ENCODE measurements at places on chromosomes 4 and X.
A peak's percentile ranks its signal among the peaks of the same experiment; 100 is the strongest.

GRCh38 chr4:170169699-170170098 lies 79.9 kb upstream of the AADAT start:
- DNase-seq: no peak

DNA sequence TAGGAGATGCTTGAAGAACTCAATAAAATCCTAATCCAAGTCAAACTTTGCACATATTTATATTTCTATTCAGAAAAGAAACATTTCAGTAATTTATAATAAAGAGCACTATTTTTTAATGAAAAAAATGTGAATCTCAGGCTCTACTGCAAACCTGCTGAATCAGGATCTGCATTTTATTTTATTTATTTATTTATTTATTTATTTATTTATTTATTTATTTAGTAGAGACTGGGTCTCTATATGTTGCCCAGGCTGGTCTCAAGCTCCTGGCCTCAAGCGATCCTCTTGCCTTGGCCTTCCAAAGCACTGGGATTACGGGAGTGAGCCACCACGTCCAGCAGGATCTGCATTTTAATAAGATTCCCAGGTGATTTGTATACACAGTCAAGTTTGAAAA lies 16.0 kb downstream of the SUPT20HL1 start:
- no peak for DNase-seq

- DNase-seq: no peak
Measured at GRCh38 chrX:130118441-130119311, 8.4 kb upstream of the ELF4 start.

GRCh38 chrX:119870626-119871131 lies 854 bp downstream of the RNF113A start:
- DNase-seq: no peak

GRCh38 chrX:150967786-150968185 lies 15.3 kb upstream of the HMGB3 start:
- no peak for DNase-seq

DNA sequence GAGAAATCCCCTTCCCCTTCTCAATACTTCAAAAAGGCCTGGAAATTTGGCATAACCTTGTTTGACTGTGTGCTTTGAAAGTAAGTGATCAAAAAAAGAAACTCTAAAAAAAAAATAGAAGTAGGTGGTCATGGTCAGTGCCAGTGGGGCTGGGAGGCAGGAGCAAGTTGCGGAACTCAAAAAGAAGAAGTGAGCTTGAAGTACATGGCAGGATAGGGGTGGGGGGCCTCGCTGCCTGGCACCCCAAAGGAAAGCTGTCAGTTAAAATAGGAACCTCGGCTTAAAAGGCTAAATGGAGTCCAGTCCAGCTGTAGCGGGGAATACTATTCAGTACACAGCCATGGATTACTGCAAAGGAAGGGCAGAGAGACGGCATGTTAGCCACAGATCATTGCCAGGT lies 12.2 kb upstream of the NKRF start:
- DNase-seq: no peak

DNA sequence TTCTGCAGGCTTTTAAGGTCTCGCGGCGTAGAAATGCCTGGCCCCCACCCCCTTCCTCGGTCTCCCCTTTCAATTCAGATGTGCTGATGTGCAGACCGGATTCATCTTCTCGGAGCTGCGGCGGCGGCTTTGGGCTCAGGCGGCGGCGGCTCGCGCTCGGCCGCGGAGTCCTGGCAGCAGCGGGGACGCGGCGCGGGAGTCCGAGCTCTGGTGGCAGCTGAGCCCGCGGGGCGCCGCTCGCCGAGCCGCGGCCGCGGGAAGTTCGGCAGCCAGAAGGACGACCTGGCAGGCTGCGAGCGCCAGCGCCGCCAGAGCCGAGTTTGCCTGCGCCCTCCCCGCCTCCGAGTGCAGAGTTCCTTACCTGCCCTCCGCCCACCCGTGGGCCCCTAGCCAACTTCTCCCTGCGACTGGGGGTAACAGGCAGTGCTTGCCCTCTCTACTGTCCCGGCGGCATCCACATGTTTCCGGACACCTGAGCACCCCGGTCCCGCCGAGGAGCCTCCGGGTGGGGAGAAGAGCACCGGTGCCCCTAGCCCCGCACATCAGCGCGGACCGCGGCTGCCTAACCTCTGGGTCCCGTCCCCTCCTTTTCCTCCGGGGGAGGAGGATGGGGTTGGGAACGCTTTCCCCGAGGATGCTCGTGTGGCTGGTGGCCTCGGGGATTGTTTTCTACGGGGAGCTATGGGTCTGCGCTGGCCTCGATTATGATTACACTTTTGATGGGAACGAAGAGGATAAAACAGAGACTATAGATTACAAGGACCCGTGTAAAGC lies 448 bp downstream of the TLL1 start:
- no peak for DNase-seq

DNA sequence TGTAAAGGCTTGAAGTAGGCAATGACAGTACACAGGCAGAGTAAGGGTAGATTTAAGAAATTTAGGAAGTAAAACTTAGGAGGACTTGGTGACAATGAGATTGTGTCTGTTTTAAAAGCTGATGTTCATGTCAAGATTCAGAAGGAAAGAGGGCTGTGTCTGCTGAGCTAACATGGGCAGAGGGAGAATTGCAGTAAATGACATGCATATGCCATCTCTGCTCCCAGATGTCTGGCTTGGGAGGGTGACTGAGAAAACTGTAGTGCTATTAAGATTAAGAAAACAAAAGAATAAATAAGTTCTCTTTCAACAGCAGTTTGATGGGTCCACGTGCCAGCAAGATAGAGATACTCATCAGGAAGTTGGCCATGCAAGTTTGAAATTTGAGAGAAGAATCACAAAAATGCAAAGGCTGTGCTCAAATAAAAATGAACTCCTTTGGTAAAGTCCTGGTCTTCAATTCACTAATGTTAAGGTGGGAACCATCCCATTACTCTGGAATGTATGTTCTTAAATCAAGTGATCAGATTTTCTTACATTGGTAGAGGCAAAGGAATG lies 7.2 kb downstream of the NFXL1 start:
- DNase-seq: no peak

- no peak for DNase-seq
Measured at GRCh38 chr4:38907696-38908270, 40.2 kb downstream of the FAM114A1 start.

DNA sequence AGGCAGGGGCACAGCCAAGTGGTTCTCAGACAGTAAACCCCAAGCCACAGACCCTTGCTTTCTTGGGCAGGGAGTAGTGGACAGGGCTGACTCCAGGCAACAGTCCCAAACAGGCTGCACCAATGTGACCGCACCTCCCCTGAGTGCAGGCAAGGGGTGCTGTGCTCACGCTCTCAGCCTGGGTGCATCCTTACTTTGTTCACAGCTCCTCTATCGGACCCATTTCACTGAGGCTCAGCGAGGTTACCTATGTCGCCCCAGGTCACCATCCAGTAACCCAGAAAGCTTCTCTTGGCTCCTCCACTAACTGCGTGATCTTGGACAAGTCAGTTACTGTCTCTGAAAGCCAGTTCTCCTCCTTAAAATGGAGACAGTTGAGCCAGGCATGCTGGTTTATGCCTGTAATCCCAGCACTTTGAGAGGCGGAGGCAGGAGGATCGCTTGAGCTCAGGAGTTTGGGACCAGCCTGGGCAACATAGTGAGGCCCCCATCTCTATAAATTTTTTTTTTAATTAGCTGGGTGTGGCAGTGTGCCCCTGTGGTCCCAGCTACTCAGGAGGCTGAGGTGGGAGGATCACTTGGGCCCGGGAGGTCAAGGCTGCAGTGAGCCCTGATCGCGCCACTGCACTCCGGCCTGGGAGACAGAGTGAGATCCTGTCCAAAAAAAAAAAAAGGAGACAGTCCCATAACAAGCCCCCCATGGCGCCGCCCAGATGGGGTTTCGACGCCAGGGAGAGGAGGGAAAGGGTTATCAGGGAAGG lies 823 bp upstream of the MAN2B2 start:
- DNase-seq: no peak

DNA sequence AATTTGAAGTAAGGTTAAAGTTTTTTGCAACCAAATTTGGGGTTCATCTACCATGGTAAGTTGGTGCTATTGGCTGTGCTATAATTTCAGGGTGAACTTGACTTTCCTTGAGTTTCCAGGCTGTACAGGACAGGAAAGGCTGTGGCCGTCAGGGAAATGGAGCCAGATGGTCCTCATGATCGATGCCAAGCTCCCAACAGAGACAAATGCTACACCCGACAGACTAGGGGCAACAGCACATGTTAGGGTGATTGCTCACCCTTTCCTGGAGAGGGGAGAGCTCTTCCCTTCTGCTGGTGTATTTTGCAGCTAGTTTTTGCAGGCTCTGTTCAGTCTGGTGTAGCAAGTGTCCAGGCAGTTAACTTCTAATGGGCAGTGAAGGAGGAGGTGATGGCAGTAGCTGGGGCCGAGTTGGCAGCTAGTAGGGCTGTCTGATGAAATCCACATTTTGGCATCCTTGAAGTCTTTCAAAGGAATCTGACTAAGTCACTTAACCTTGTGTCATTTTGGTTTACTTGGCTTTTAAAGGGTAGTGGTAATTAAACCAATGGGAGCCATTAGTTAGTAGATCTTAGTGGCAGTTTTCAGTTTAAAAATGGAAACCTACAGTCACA lies 47.8 kb downstream of the GAB1 start:
- DNase-seq: no peak

DNA sequence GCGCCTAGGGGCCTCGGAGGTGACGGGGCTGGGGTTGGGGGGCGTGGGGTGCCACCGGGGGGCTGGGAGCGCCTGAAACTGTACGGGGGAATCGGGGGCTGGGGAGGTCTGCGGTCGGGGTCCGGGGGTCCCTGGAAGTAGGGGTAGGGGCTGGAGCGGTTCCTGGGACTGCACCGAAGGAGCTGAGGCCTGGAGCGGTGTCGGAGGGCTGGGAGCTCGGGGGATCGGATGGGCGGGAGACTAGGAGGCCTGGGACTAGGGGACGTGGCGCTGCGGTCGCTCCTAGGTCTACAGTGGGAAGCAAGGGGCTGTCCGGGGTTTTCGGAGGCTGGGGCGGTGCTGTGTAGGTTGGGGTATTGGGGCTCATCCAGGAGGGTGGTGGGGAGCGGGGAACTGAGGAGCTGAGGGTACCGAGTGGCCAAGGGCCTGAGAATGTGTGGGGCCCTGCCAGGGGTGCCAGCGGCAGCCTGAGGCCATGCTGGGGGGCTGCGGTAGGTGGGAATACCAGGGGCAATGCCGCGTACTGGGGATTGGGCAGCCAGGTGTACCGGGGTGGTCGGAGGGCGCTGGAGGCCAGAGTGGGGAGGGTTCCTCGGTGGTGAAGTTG lies 562 bp downstream of the AKAP17A start:
- DNase-seq: no peak

DNA sequence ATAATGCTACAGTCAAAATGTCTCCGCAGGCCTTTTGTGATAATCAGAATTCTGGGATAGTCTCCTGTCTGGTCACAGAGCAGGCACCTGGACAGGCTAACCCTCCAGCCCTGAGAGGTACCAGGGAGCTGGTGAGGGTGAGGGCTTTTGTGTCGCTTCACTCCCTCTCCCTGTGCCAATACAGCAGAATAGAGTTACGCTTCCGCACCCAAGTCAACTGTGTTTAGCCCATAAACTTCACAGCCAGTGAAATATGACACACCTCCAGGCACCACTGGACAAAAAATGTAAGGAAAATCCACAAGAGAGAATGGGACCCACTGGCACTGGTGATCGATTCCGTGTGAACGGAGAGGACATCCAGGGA lies 1.3 kb downstream of the GAK start:
- DNase-seq: no peak

- no peak for DNase-seq
Measured at GRCh38 chr4:109113521-109113920, 188.9 kb downstream of the COL25A1 start.

- DNase-seq: peak; percentile 83
Measured at GRCh38 chrX:108399418-108400165, 38.6 kb downstream of the COL4A6 start.

- DNase-seq: no peak
Measured at GRCh38 chr4:25069014-25069413, 38.3 kb upstream of the LGI2 start.

GRCh38 chr4:48258845-48259397 lies 10.7 kb downstream of the TEC start:
- no peak for DNase-seq

- no peak for DNase-seq
Measured at GRCh38 chrX:22105231-22105630, 73.1 kb downstream of the PHEX start.

DNA sequence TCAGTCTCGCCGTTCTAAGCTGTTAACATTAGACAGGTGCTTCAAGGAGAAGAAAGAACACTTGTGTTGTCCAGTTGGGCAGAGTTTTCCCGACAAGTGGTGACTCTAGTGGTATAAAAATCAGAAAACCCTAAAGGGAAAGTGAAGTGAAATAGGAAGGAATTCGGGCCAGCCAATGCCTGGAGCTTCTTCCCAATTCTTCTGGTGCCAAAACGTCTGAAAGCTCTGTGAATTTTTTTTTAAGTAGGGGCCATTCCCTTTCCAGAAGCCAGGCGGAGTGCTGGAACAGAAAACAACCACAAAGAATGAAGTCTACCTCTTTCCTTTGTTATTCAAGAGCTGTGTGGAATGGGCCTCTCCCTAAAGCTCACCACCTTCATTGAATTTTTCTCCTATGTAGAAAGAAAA lies 43.1 kb upstream of the PPARGC1A start:
- DNase-seq: no peak

- no peak for DNase-seq
Measured at GRCh38 chr4:158681629-158682028, 9.5 kb downstream of the ETFDH start.

DNA sequence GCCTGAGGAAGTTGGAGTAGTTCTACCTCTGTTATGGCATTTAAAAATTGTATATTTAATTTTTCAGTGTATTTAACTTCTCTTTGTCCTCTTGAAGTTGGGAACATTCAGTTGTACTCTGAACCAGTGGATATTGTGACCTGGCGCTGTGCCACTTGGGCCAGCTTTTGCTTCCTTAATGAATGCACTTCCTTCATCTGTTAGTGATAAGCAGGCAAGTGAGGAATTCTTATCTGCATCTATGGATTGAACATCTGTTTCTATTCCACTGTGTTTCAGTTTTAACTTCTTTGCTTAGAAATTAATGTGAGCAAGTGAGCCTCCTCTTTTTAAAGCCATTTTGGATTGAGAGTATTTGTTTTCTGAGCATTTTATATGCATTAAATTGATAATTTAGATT lies 128.3 kb downstream of the UCHL1 start:
- no peak for DNase-seq

- peak; percentile 14 for DNase-seq
Measured at GRCh38 chrX:101357166-101357795, 8.7 kb upstream of the TIMM8A start.

DNA sequence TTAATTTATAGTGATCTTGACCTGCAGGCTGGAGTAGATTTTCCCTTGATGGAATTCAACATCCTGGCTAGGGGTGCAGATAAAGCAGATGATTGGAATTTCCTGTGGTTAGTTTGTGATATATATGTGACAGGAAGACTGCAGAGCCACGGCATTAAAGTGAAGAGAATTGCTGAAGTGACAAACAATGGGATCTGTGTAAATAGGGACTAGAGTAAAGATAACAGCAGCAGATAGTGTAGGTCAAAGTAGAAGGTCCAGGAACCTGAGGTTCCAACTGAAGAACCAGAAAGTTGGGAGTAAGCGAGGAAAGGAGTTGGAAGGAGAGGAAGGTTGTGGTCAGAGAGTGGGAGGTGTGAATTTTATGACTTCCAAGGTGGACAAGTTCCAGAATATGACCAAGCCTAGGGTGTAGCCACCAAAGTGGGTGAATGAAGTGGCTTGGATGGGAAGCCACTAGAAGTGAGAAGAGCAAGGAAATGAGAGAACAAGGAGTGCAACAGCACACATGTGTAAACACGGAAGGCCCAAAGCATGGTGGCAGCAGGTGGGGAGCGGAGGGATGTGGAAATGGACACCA lies 325.0 kb downstream of the RAB28 start:
- no peak for DNase-seq
